Fibroblast of the aortic adventitia (primary cell): ENCODE measurements at places on chromosomes 1 and 21. TPM values are rescaled to one million over a fixed set of nuclear protein-coding genes. Genes with fewer than 3 reads are reported as not detected.

Gene FCRL6
- total RNA-seq = not detected in 2 replicates

Gene IFI6
- 64.7 and 194 TPM in 2 replicates for total RNA-seq

Gene GSTM1
- 24.3 TPM in 1 of 2 replicates, not detected in the other for total RNA-seq

Gene WNT3A
- total RNA-seq = not detected in 2 replicates

Gene DPT
- total RNA-seq = 2.4 and 8.8 TPM in 2 replicates

Gene PER3
- total RNA-seq = 27.1 and 35.5 TPM in 2 replicates

Gene SUSD4
- 0.18 and 1.9 TPM in 2 replicates for total RNA-seq
